Brain (organoid and tissue), 16 donors: ENCODE measurements at places on chromosomes 5 and 9. TPM values are rescaled to one million over a fixed set of nuclear protein-coding genes. Genes with fewer than 3 reads are reported as not detected.

The GDA gene
- 10.5 TPM for polyA plus RNA-seq

The PCA3 gene
- polyA plus RNA-seq = not detected

The TMC1 gene
- polyA plus RNA-seq = 0.29 TPM

The HAVCR2 gene
- polyA plus RNA-seq = 2.8 TPM

The ORM2 gene
- polyA plus RNA-seq = 0.49 TPM

The SLC35D2 gene
- 8.8 TPM for polyA plus RNA-seq

The SLC36A3 gene
- not detected for polyA plus RNA-seq
